NCI-H1092 treated with DMSO at 0.1 percent for 48 hours (cell line): ENCODE measurements at places on chromosomes 13 and 19.

DNA sequence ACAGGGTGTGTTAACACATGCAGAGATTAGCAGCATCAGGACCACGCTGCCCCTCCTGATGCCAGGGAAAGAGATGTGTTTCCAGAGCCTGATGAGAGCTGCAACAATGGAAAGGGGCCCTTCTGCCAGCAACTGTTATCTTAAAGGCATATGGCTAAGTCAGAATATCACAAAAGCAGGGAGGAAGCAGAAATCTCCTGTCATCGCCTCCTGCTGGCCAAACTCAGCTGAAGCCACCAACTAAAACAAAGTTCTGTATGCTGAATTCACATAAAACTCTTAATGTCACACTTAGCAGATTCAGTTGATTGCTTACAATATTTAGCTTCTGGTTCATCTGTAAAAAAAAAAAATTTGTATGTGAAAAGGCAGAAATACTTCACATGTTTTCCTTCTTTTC lies 178.2 kb downstream of the GPC5 start:
- DNase-seq: no peak

DNA sequence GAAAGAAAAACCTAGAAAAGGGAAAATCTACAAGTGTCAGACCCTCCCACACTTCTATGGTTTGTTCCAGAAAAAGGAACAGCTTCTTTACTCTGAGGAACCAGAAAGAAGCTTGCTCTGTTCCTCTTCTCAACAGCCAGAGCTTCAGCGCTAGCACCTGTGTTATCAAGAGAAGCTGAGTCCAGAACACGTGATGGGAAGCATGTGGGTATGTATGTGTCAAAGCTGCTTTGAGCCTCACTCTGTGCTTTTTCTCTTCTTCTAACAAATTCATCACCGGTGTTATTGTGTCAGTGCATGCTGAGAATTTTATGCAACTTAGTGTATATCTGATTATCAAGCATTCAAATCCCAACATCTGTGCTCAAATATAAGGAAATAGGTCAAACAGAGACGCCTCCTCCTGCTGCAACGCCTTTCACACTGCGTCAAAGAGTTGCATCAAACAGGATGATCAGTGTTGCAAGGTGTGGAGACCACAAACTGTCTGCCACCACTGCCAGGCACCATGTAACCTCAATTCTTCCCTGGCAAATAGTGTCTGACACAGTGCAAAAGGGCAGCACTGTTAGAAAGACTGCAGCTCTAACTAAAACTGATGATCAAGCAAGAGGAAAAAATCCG lies 83.9 kb downstream of the LRRC63 start:
- DNase-seq: no peak

DNA sequence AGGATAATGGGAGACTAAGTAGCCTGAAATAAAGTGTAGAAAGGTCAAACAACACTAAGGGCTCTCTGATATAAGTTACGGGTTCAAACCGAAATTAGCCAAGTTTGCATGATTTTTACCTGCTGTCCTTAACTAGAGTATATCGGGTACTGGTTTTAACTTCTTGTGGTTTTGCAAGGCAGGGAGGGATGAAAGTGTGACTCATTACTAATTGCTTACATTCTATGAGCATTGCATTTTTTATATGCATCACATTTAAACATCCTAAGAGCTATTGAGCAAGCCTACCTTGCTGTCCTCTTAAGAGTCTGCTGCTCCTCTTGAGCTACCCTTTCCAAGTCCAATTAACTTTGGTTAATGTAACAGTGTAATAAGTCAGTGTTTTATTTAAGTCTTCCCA lies 415.4 kb downstream of the SLITRK5 start:
- DNase-seq: no peak

DNA sequence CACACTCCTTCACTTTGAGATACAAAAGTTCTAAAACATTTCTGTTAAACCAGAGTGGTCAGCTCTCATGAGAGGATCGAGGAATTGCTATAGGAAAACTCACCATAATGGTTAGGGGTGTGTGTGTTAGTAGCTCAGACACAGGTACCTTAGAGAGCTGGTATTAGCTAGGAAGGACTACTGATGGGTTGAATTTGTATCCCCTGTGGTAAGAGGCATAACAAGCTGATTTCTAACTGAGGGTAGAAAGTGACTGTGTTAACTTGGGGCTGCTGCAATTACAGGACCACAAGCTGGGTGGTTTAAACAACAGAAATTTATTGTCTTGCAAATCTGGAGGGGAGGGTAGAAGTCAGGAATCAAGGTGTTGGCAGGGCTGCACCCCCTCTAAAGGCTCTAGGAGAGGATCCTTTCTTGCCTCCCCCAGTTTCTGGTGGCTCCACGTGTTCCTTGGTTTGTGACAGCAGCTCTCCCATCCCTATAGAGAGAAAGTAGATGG lies 17.4 kb downstream of the LEUTX start:
- DNase-seq: no peak

GRCh38 chr13:43003010-43003409 lies 11.0 kb upstream of the EPSTI1 start:
- no peak for DNase-seq

DNA sequence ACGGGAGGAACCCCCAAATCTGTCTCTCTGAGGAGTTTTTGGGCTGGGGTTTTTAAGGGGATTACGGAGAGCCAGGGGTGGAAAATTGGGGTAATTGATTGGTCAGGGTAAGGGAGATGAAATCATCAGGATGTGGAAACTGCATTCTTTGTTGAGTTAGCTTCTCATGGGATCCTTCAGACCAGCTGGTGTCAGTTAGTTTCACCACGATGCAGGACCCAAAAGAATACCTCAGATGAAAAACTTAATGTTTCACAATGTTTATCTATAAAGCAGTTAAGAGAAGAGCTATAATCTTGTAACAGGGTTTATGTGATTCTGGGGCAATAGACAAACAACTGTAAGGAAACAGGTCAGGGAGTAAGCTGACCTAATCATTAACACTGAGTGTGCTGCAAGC lies 230.8 kb downstream of the POU4F1 start:
- DNase-seq: no peak

DNA sequence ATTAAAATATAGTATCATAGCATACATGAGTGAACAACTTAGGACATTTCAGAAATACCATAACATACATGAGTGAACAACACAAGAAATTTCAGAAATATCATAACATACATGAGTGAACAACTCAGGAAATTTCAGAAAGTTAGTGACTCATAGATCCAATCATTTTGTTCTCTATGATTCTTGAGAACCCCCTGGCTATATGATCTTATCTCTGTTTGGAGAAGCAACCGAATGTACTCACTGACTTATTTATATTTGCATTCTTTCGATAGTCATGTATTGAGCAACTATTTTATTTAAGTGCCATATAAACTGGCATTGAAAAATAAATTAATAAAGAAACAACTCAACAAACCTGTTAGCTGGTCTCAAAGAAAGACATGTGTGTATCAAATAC lies 251.1 kb downstream of the EFNB2 start:
- no peak for DNase-seq

DNA sequence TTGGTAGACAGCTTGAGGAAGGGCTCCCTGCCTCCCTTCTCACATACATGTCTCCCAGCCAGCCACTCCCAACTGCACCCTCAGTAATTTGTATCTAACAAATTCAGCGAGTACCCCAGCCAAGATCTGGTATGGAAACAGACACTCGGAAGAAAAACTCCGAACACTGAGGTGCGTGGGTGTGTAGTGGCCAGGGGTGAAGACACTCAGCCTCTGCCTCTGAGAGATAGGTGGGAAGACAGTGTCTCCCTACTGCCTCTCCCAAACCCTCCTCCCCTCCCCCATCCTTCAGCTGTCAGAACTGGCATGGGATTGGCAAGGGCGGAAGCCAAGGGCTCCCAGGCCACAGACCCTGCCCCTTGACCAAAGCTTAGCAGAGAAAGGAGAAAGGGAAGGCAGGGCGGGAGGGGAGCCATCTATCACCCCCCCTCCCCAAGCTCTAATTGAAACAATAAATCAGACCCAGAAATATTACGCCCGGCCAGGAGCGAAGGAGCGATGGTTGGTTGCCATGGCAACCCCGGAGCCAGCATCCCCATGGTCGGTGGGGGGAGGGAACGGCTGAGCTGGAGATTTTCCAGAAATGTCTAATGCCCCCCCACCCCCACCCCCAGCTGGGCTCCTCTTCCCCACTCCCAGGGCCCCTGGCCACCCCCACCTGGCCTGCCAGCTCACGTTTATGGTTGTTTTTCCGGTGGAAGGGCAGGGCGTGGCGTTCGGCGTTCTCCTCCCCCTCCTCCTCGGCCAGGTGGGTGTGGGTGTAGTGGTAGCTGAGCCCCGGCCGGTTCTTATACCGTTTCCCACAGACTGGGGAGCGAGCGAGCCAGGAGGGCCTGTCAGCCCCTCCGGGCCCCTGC lies 7.0 kb downstream of the DPF1 start:
- no peak for DNase-seq

- peak; percentile 86 for DNase-seq
Observed at GRCh38 chr13:44989071-44989889, at the start of the genes GPALPP1 and NUFIP1. Gene GPALPP1 (plus strand): TSS chr13:44989538. CDS start chr13:44989655, 117 bp downstream. Gene NUFIP1 (minus strand): TSS chr13:44989471. CDS start chr13:44989436, 35 bp downstream.

DNA sequence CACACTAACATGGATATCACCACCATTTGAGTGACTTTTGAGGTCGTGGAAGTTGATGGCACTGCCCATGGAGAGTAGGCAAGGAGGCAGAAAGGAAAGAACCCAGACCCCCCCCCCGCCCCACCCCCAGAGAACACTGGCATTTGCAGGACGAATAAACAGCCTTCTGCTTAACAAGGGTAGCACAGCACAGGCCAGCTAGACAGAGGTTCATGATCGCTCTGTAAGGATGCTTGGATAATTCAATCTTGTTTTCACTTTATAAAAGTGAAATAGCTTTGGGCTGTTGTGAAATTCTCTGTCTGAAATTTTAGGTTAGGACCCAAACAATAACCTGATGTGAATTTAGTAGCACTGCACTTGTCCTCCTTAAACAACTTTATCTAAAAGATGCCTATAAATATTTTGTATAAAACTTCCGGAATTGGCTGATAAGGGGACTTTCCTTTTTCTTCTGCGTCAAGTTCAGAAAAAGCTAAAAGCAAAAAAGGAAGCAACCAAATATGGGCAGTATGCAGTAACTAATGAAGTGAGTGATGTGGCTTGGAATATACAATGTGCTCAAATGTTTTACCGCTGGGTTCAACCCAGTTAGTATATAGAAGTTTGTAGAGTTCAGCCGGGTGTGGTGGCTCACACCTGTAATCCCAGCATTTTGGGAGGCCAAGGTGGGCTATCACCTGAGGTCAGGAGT lies 163.7 kb downstream of the SHISA2 start:
- no peak for DNase-seq

- no peak for DNase-seq
Observed at GRCh38 chr13:98546402-98546801, 30.5 kb downstream of the STK24 start.

DNA sequence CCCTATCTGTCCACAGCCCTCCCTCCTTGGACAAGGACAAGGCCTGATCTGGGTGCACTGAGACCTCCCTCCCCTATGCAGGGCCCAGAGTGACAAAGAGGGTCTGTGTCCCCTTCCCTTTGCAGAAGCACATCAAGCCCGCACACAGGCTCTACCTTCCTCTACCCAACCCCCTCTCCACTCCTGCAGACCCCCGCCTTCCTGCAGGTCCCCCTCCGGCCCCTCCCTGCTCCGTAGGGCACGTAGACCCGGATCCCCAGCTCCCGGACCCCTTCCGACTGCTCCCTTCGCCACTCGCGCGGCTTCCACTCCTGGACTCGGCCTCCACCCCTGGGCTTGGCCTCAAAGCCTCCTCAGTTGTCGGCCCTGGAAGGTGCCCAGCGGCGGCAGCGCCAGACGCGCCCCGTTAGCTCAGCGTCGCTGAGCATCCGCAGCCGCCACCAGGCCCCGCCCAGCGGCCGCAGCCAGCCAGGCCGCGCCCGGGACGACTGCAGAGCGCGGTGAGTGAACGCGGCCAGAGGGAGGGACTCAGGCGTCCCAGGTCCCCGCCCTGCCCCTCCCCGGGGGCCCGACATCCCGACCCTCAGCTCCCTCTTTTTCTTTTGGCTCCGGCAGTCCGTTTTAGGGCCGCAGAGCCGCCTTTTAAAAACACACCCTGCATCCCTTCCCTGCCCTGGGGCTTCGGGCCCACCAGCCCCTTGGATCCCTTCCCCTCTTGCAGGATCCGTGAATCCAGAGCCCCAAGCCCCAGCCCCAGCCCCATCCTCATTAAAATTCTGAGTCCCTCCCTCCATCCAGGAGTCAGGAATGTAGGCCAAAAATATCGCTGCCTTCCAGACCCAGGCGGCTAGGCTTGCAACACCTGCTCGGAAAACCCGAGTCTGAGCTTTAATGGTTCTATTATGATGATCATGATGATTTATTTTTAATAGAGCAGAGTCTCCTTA lies 1.5 kb upstream of the MYADM start:
- no peak for DNase-seq

- no peak for DNase-seq
Observed at GRCh38 chr19:35144600-35145436, 1.8 kb downstream of the FXYD7 start.

- DNase-seq: no peak
Observed at GRCh38 chr13:90594681-90595080, 752.8 kb upstream of the MIR17HG start.

GRCh38 chr13:52012512-52012836 lies 276 bp downstream of the ALG11 start:
- DNase-seq: no peak

- DNase-seq: no peak
Observed at GRCh38 chr13:48626077-48626449, 27.7 kb upstream of the CYSLTR2 start.

- no peak for DNase-seq
Observed at GRCh38 chr19:24073807-24074206, 13.2 kb upstream of the ZNF254 start.

GRCh38 chr19:48619692-48620585 lies 633 bp downstream of the SPHK2 start:
- DNase-seq: no peak

GRCh38 chr13:28586439-28587173 lies 72.3 kb upstream of the POMP start:
- DNase-seq: no peak

DNA sequence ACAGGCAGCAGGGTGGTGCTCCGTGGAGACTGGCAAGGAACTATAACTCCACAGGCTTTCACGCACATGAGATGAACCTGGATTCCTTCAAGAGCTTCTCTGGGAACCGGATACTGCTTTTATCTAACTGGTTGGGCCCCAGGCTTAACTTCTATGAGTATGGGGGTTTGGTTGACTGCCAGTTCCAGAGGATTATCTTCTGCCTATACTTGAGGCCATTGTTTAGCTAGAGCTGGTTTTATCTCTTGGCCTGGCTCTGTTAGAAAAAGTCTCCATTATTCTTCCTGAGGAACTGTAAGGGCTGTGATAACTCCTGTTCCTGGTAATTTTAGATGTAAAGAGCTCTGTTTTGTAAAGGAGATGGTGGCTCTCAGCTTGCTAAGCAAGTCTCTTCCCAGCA lies 40.9 kb downstream of the ZNF846 start:
- DNase-seq: no peak

DNA sequence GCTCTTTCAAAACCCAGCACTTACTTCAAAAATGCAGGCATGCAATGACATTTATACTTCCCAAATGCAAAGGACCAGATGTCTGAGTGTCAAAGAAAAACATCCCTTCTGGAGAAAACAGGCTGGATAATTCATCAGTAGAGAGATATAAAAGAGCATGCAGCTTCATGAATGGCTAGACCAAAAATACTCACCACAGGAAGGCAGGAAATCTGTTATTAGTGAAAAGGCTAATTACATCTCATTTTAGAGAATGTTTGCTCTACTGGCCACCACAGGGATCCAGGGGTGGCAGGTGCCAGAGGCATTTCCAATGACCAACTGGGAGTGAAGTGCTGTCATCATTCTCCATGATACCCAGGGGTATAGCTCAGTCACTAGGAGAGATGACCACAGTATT lies 106.5 kb downstream of the LHFPL6 start:
- DNase-seq: peak; percentile 67
